ENCODE measurements at places on chromosomes 4 and X. TPM values are rescaled to one million over a fixed set of nuclear protein-coding genes. Genes with fewer than 3 reads are reported as not detected.

The AVPR2 gene
- not detected for total RNA-seq

The GC gene
- total RNA-seq = 2,843 TPM

The GPR173 gene
- total RNA-seq = 0.61 TPM

The FUNDC1 gene
- 3.1 TPM for total RNA-seq

The SOWAHB gene
- total RNA-seq = 10.0 TPM

The DRD5 gene
- not detected for total RNA-seq

The REELD1 gene
- not detected for total RNA-seq

The TMLHE gene
- 21.3 TPM for total RNA-seq

The HMGN5 gene
- total RNA-seq = 2.0 TPM

The CCDC149 gene
- 11.2 TPM for total RNA-seq

The FAM47E gene
- total RNA-seq = 2.0 TPM

The ANKRD17 gene
- total RNA-seq = 38.5 TPM

The SPATA18 gene
- 1.1 TPM for total RNA-seq

The SUPT20HL2 gene
- total RNA-seq = not detected

DNA sequence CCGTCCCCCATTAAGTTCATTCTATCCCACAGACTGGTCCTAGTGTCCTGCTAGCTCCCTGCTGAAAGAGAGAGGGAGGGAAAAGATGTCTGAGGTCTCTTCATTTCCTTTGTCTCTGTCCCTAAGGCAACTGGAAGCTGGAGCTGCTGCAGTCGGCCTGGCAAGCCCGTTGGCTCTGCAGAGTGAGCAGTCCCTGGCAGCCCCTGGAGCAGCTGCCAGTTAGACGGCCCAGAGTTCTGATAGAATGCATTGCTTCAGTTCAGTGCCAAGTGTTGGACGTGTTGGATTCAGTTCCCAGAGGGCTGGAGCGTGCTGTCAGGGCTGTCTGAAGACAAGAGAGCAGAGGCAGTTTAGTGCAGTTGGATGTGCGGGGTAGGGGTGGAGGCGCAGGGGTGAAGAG lies 975 bp downstream of the KCNE5 start:
- DNase-seq = no peak

DNA sequence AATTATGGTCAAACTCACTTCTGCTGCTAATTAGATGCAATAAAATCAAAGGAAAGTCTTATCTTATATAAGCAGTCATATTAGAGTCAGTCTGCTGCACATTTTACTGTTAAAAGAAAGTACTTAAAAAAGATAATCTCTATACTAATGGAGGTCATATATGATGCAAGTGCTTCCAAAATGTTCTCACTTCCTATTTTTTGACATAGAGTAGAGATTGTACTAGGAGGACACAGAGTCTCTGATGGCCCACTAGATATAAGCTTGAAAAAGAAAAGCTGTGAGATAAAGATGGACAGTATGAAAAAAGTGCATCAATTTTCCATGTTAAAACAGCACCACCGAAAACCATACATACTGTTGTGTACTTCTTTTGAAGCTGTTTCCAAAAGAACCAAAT lies 196.9 kb downstream of the KLHL13 start:
- no peak for DNase-seq

DNA sequence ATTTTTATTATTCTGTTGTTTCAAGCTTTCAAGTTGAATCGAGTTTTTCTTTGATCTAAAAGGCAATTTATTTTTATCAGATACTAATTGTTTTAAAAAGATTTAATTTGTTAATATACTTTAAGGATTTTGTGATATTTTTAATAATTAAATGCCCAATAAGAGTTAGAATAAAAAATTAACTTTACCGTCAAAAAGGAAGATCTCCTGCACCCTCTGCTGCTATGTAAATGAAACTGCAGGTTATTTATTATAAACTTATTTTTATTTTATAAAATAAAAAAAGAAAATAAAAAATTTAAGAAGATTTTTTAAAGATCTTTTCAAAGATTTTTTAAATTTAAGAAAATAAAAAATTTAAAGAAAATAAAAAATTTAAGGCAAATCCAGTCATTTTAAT lies 166.1 kb downstream of the CCSER1 start:
- DNase-seq = no peak

- no peak for DNase-seq
Measured at GRCh38 chrX:132015875-132016274, 7.2 kb upstream of the STK26 start.

DNA sequence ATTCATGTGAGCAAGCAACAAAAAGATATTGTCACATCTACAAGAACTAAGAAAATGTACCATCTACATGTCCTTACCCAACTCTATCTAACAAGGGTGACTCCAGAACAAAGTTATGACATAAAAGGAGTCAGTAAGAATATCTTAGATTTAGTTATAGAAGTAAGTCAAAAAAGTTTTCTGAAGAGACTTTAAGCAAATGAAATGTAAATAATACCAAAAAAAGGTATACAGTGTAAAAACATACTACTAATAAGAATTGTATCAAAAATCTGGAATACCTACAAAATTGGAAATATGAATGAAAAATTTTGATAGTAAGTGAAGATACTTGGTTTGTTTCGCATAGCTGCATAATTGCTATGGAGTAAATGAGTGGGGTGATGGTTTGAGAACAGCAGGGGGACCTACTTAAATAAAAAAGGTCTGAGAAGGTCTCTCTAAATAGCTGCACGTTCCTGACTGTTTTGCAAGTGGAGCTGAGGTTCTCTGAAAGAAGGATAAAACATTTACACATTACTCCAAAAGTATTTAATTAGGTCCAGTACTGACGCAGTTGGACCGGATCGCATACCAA lies 51.0 kb upstream of the ENPP6 start:
- DNase-seq = no peak

- DNase-seq = no peak
Measured at GRCh38 chr4:133096972-133097371, 52.1 kb upstream of the PCDH10 start.

DNA sequence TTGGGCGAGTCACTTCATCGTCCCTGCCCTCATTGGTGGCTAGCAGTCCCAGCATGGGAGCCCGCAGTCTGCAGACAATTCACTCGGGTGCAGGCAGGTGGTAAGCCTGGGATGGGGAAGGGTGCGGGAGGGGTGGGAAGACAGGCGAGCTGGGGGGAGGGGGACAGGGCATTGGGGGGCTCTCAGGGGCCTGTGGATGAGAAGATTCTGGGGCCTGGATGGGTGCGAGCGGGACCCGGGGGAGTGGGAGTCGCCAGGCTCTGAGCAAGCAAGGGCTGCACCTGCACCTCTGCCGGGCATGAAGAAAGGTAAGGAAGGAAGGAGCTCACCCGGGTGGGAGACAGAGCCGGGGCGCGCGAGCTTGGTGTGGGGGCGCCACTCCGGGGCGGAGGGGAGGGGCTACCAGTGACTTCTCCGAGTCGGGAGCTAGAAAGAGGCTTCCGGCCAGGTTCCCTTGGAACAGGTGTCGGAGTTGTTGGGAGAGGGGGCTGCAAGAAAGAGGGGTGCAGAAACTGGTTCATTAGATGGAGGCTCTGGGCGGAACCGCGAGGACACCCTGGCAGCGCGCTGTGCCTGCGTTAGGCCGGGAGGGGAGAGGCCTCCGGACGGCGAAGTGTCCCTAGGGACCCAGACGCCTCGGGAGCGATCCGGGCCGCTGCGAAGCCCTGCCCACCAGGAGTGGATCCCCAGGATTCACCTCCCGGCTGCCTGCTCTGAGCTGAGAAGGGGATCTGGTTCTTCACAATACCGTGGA lies 103.4 kb upstream of the PDLIM3 start:
- no peak for DNase-seq

GRCh38 chr4:53100501-53101190 lies 238.5 kb downstream of the RASL11B start:
- DNase-seq = no peak

- DNase-seq = no peak
Measured at GRCh38 chr4:156710365-156711192, 261.0 kb downstream of the PDGFC start.

DNA sequence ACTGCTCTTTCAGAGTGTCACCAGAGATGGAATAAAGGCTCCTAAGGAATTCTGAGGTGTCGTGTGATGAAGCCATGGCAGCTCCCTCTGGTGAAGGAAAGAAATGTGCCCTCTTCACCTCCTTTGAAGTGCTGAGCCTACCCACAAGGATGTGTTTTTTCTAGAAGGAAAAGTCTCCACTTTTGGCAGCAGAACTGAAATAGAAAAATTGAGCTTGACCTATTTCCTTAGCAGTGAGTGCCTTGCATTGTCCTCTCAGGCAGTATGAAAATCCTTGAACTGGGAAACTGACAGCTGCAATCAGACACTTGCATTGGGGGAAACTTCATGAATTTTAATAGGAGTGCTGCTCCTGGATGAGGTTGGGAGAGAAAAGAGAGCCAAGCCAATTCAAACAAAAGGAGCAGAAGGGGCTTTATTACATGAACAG lies 95.2 kb downstream of the DCLK2 start:
- no peak for DNase-seq

DNA sequence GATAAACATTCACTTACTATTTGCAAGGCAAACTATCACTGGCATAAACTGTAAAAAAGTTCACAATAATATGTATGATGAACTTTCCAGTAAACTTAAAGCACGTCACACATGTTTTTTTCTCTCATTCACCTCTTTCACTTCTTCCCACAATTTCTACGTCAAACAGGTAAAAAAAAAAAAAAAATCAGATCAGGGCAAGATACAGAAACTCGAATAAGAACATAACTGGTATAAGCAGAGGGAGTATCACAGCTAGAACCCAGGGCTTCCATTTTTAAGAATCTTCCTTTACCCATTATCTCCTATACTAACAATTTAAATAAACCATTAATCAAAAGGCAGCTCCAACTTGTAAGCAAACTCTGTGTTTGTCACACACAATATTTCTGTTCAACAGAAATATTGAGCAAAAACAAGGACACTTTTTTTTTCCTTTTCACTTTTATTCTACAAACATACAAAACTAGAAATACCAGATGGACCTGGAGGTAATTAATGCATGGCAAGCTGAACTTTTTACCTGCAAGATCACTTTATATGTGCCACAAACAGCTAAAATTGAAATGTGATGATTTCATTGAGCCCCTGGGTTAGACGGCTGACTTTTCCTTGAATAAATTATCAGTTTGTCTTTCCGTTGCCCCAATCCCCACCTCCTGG lies 47.5 kb upstream of the NSUN7 start:
- DNase-seq = no peak

DNA sequence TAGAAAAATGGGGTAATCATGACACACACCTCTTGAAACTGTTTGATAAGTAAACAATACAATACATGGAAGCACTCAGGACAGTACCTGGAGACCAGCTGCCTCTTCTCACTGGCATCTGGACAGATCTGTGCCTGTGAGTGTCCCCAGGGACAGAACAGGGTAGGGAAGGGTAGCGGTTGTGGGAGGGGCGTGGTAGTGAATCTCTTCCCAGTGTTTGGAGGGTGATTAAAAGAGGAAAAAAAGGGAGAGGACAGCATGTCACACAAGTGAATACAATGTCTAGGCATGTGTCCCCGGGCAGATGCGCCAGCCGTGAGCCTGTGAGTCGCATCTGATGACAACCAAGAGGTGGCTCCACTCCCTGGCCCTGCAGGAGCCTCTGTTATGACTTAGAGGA lies 138.8 kb upstream of the MSX1 start:
- DNase-seq = no peak

DNA sequence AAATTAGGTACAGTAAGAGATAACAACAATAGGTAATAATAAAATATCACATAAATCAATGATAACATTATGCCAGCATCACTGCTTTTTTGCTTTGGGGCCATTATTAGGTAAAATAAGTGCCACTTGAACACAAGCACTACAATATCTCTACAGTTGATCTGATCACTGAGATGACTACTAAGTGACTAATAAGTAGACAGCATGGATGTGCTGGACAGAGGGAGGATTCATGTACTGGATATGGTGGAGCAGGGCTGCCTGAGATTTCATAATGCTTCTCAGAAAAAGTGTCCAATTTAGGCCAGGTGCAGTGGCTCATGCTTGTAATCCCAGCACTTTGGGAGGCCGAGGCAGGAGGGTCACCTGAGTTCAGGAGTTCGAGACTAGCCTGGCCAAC lies 137.8 kb upstream of the IL1RAPL2 start:
- DNase-seq = no peak

DNA sequence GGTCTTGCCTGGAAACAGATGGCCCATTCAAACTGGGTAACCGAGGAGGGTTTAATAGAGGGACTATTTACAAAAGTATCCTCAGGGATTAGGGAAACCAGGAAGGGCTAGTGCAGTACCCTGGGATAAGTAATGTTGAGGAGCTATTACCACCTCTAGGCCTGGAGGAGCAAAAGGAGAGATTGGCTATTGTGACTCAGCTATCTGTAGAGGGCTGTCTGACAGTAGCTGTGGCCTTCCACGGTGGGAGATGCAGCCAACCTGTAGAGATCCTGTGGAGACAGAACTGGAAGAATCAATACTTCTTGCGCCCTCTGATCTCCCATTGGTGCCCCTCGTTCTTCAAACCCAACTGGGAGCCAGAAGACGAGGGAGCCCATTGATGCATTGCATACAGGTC lies 34.1 kb upstream of the RPS6KA3 start:
- DNase-seq = no peak

- DNase-seq = no peak
Measured at GRCh38 chr4:6811165-6811564, 28.6 kb downstream of the KIAA0232 start.

- no peak for DNase-seq
Measured at GRCh38 chrX:48813644-48814043, 11.8 kb downstream of the HDAC6 start.

DNA sequence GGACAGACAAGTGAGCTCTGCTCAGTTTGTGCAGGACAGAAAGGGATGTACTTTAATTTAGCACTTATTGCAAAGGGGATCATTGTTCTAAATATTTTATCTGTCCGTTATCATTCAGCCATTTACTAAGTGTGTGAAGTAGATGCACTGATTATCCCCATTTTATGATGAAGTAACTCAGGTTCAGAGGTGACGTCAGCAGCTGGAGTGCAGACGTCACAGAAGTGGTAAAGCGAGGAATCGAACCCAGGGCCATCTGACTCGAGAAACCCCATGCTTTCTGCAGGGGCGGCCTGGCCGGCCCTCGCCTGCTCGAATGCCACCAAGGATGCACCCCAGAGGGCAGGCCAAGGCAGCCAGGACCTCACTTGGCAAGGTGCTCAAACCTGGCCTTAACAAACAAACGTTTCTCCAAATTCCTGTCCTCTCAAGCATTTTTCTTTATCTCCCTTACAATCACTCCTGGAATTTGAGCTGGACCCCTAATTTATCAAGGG lies 75.0 kb downstream of the DCTD start:
- no peak for DNase-seq

All from liver (tissue), 10 donors.